ENCODE measurements at places on chromosomes 5 and 9. TPM values are rescaled to one million over a fixed set of nuclear protein-coding genes. Genes with fewer than 3 reads are reported as not detected.
A peak's percentile ranks its signal among the peaks of the same experiment; 100 is the strongest.

CDKN2B-AS1 gene
- 4.4 TPM for total RNA-seq

TNIP1 gene
- total RNA-seq: 127 TPM

ABCA2 gene
- 67.7 TPM for total RNA-seq

PKD2L2 gene
- not detected for total RNA-seq

MLLT3 gene
- 70.2 TPM for total RNA-seq

CDKN2AIPNL gene
- total RNA-seq: 24.1 TPM

CACNA1B gene
- not detected for total RNA-seq

CCDC180 gene
- total RNA-seq: 2.6 TPM

C5orf58 gene
- total RNA-seq: not detected

ZNF658 gene
- 4.3 TPM for total RNA-seq

FAM151B gene
- 0.15 TPM for total RNA-seq

DNA sequence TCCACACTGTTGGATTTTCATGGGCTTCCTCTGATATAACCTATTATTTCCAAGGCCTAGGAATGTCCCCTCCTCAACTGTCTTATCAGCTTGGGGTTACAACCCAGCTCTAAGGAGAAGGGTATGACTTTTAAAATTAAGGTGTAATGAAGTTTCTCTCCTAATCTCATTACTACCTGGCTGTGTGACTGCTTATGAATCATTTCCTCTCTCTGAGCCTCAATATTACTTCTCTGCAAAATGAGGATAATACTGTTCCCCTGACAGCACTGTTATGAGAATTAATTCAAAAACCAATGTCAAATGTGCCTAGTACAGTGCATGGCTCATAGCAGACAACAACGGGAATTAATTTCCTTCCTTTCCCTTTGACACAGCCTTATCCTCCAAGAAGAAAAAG is 118.9 kb downstream of the NR6A1 start:
- no peak for DNase-seq

DNA sequence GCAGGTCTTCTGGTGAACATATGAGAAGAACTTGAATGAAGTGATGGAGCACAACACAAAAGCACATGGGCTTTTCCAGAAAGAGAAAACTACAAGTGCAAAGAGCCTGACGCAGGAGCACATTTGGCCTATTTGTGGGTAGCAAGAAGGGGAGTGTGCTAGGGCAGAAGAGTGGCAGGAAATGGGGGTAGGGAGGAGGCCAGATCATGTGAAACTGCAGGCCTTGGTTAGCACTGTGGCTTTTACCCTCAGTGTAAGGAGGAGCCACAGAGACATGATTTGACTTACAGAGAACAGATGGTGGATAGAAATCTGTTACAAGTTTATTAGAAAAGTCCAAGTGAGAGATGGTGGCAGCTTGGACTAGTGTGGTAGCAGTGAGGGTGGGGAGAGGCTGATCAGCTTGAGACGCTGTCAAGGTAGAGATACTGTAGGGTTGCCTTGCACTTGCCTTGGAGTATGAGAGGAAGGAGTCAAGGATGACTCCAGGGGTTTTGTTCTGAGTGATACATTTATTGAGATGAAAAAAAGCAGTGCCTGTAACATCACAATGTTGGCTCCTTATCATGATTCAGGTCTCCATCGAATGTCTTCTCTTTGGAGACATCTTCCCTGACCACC is 126.7 kb downstream of the PPP2R2B start:
- peak; percentile 81 for DNase-seq

GRCh38 chr5:83562791-83563557 is 91.4 kb downstream of the VCAN start:
- DNase-seq: no peak

- no peak for DNase-seq
Measured at GRCh38 chr5:127409246-127409917, 108.1 kb upstream of the PRRC1 start.

DNA sequence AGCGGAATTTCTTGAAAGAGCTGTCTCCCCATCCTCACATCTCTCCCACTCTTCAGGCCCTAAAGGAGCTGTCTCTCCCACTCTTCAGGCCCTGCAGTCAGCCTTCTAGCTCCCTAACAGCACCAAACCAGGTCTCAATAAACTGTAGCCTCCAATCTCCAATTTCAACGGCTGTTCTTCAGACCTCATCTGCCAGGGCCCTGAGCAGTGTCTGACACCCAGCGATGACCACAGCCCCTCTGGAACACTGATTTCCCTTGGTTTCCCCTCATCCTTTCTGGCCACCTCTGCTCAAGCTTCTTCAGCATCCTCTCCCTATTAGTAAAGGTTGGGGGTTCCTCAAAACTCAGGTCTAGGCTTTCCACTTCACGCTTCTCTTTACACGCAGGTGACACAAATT is 1.6 kb upstream of the P4HA2 start:
- DNase-seq: no peak

DNA sequence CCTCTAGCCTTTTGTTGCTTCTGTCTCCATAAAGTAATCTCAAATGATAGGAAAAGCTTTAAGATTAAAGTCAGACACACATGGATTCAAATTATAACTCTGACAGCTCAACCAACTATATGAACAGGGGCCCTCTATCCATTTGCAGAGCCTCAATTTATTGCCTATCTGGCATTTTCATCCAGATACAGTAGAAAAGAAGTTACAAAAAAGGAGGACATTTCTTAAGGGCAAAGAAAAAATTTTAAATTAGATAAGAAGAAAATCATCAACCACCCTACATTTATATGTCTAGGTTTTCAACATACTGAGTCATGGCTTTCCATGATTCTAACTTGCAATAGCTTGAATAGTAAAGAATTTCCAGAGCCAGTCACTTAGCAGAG is 567.2 kb downstream of the CAAP1 start:
- no peak for DNase-seq

- no peak for DNase-seq
Measured at GRCh38 chr9:78453450-78453849, 156.5 kb downstream of the PSAT1 start.

DNA sequence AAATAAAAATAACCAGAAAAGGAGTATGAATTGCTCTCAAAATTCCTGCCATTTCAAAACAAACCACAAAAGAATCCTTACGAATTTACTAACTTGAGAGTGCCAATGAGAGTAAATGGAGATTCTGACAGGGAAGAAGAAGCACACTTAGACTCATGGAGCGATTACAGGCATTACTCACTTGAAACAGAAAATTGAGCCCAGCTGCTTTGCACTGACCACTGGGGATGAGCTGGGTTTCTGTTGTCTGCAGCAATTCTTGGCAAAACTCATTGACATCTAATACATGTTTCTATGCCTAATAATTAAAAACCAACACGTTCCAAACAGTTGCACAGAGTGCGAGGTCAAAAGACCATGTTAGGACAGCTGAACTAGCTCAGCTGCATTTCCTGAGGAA is 731.6 kb downstream of the DNAH5 start:
- no peak for DNase-seq

- no peak for DNase-seq
Measured at GRCh38 chr9:35937227-35937626, 20.7 kb downstream of the OR2S2 start.

DNA sequence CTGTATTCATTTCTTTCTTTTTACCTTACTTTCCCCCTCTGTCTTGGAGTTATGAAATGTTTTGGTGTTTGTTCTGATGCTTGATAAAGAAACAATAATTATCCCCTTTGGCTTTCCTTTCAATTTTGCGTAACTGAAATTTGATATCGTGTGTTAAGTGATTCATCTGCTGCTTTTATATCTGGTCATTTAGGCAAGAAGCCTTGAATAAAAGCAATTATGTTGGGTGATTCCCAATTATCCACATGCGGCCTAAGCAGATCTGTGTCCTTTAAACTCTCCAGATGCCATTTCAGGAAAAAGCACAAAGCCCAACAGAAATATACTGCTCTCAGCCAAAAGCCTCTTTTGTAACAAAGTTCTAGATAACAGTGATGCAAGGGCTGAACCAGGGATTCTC is 92.8 kb downstream of the TAF11L14 start:
- no peak for DNase-seq

DNA sequence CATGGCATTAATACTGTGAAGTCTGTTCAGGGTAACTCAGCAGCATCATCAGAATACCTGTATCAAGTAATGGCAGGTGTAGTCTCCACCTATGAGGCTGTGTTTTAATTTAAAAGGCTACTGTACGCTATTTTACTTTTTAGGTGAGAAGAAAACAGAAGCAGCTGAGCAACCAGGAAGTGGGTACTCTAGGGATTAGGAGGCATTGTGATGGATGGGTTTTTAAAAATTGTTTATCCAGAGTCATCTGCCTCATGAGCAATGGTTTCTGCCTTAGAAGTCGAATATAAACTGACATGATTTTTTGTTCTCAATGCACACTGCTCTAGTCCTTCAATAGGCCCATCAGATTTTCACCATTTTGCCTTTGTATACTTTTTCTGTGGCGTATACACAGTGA is 42.6 kb downstream of the PSIP1 start:
- no peak for DNase-seq

GRCh38 chr5:169521366-169521983 is 62.1 kb upstream of the SPDL1 start:
- no peak for DNase-seq

DNA sequence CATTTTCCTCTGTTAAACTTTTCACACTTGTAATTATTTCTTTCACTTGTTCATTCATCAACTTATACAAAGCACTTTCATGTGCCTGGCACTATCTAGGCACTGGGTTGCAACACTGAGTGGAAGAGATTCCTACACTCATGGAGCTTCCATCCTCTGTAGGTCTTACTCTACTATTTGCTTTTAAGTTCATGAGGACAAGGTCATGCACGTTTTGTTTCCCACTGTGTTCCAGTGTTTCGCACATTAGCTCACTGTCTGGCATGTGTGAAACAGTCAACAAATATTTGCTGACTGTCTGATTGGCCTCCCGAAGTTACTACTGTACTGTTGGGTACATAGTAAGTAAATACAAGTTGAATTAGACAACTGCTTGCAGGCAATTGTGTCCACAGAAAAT is 87.9 kb upstream of the IFNK start:
- no peak for DNase-seq

DNA sequence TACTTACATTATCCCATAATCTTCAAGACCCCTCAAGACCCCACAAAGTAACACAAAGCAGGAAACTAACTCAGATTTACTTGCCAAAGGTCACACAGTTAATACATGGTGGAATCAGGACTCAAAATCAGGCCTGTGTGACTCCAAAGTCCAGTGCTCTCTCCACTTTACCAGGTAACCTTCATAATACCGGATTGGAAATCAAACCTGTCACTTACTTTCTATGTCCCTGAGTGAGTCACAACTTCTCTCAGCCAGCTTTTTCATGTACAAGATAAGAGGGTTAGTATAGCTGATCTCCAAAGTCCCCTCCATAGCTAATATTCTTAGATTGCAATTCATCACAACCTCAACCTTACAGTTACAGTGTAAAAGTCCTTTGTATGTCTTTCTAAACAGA is 17.1 kb downstream of the STRBP start:
- no peak for DNase-seq

- no peak for DNase-seq
Measured at GRCh38 chr9:16367605-16368231, 502.8 kb downstream of the BNC2 start.

- no peak for DNase-seq
Measured at GRCh38 chr9:87834357-87834756, 48.3 kb upstream of the SPATA31E1 start.

- DNase-seq: no peak
Measured at GRCh38 chr9:75491533-75491932, 398.9 kb upstream of the PCSK5 start.

GRCh38 chr5:168916852-168917251 is 337.7 kb upstream of the PANK3 start:
- no peak for DNase-seq

DNA sequence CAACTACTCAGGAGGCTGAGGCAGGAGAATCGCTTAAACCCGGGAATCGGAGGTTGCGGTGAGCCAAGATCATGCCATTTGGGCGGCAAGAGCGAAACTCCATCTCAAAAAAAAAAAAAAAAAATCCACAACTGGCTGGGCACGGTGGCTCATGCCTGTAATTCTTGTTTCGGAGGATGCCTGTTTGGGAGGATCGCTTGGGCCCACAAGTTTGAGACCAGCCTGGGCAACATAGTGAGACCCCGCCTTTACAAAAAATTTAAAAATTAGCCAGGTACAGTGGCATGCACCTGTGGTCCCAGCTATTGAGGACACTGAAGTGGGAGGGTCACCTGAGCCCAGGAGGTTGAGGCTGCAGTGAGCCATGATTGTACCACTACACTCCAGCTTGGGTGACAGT is 1.9 kb upstream of the EIF4EBP3 start:
- DNase-seq: no peak

DNA sequence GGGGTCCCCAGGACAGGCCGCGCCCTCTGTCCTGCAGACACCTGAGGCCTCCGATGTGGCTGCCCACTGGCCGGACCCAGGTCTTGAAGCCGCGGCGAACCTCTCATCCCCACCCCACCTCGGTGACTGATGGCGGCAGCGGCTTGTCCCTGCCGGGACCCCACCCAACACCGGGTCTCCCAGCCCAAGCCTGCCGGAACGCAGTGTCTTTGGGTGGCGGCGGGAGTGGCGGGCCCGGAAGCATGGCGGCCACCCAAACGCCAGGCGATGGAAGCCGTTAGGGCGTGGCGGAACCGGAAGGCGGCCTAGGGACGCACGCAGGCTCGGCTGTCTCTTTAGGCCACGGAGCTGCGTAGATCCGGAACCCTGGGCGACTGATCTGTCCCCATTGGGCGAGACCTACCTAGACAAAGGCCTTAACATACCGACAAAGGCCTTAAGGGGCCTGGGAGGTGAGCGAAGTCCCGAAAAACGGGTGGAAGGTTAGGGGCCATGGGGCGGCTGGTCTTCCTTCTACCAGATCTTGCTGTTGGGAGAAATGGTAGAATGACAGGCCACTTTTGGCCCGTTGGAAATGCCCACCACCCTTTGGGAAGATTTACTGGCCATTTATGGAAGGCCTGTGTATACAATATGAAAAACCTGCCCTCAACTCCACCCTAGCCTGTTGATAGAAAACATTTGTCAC is 94.6 kb upstream of the SMC2 start:
- no peak for DNase-seq

DNA sequence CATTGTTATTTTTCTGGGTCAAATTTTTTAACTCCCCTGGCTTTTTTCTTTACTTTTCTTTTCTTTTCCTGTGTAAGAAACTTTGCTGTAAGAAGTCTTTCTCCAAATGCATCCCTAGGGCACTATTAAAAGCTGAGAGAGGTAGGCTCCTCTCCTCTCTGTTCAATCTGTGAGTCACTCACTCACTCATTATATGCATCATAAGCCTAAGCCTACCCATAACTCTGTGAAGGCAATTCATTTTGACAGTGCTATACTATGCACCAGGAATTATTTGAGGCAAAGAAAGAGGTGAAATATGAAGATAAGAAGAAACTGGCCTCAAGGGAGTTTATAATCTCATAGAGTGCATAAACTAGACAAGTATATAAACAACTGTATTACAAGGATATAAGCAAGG is 67.9 kb upstream of the PRR16 start:
- no peak for DNase-seq

DNA sequence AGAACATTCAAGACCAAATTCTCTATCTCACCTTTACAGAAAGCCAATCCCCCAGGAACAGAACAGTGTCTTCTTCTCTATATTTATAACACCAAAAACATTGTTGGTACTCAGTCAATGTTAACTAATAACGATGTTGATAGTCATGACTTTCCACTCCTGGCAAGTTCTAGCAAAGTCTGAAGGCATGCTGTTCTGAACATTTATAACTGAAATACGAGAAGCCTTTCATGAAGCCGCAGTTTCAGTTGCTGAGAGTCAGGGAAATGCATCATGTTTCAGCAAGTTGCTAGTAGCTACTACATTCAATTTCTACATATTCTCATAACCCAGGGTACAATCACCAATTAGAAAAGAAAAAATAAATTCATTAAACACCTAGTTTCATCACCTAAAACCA is 301.4 kb downstream of the PDE4D start:
- DNase-seq: no peak

All from activated CD4-positive, alpha-beta T cell treated with anti-CD3 and anti-CD28 coated beads, Interleukin-2, amount 10 ng/mL, durations not matched to agents 7 days and 5 days (primary cell).